ENCODE measurements at places on chromosomes 12 and 14. TPM values are rescaled to one million over a fixed set of nuclear protein-coding genes. Genes with fewer than 3 reads are reported as not detected.

The GEMIN2 gene
- total RNA-seq, result 8.4 TPM

The GPX2 gene
- not detected for total RNA-seq

The ACOT4 gene
- total RNA-seq, result 5.0 TPM

DNA sequence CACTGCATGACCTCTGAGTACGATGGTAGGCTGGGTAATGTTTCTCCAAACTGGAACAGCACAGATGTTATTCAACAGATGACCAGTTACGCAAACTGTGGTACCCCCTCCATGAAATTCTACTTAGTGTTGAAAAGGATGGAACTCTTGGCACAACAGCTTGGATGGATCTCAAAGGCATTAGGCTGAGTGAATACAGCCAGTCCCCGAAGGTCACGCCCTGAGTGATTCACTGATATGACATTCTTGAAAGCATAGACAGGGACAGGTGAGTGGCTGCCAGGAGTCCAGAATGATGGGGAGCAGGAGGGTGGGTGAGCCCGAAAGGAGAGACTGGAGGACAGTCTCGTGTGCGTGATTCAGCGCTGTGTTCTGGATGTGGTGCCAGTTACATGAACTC lies 187.5 kb upstream of the TMEM132C start:
- no peak for DNase-seq

DNA sequence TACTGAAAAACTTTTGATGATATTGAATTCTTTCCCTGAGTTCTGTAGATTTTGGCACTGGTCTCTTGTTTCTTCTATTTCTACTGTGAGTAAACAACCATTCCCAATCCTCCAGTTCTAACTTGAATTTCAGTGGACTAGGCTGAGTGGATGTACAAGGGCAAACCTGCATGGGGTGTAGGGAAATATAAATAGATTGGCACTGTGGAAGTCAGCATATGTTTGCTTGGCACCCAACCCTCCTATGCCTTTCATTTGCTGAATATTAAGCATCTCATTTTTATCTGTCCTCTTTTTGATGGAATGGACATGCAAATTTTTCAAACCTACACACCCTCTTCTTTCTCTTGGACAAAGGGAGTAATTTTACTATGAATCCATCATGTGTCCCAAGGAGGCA lies 828.3 kb downstream of the DIO2 start:
- DNase-seq, result no peak

DNA sequence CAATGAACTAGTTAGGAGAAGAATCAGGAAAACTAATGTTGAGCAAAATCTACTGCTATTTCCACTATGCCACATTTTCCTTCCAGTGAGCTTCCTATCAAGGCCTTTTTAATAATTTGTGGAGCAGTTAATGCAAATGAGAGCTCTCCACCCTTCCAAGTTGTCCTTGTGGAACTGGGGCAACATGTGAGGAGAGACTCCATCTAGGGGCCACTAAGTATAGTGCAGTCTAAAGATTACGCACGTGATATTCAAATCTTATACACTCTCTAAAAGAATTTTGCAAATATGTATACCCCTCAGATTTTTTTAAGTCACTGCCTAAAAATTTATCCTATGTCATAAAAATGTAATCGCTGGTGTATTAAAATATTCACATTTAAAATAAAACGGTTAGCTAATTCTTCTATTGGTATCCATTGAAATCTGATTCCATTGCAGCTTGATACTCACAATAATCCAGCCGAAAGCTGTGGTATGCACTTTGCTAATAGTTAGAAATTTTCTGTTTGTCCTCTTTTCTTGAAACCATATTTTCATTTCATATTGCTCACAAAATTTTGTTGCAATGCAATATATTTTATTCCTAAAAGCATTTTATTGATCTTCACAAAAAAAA lies 100.1 kb downstream of the PAH start:
- no peak for DNase-seq

DNA sequence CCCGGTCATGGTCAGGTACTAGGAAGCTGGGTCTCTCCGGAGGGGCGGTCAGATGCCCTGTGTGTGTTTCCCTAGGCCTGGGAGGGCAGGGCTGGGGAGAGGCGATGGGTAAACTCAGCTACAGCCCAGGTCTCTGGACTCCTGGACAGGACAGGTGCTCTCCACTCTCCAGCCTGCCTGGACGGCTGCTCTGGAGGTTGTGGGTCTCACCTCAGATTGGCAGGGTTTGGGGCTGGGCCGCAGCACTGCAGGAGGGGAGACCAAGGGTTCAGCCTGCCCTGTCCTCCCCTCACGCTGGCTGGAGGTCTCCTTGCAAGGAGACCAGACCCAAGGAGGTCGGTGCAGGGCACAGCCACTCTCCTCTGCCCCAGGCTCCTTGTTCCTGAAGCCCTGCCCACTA lies 7.8 kb downstream of the KRT80 start:
- no peak for DNase-seq

GRCh38 chr12:42448841-42449240 lies 122.9 kb downstream of the PPHLN1 start:
- no peak for DNase-seq

DNA sequence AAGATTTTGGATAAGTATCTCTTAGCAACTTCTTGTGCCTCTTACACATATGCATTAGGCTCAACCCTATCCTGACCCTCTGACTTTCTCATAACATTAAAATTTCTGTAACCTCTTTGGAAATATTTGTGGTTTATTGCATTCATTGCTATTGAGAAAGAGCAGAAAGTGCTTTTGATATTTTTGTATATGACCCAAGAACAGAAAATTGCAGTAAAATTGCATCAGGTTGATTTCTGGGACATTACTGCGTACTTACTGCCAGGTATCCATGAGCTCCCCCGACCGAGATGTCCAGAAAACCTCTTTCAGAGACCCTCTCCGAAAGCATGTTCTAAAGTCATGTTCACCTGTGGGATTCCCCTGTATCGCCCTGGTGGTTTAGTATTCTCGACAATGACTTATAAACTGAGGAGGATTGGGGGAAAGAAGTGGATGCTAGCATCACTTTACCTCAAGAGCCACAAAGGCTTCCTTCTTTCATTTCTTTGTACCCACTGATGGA lies 14.5 kb upstream of the IL22 start:
- DNase-seq, result no peak

- DNase-seq, result no peak
Measured at GRCh38 chr12:104506676-104507401, 50.1 kb downstream of the CHST11 start.
